ENCODE measurements at places on chromosomes 3 and 15.

DNA sequence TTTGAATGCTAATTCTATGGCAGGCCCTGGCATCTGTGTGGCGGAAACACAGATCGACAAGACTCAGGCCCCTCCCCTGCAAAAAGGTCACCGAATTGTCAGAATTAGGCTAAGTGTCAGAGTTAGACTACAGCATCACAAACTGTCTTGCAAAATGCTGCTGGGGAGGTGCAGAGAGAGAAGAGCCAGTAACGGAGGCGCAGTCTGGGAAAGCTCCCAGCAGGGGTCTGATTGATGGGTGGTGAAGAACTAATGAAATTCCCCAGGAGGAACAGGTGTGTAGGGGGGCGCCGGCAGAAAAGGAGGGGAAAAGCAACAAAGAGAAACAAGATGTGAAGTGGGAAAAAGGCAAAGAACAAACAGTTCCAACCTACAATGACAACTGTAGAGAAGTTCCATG is 72.7 kb upstream of the TAMM41 start:
- peak; percentile 14 for DNase-seq

DNA sequence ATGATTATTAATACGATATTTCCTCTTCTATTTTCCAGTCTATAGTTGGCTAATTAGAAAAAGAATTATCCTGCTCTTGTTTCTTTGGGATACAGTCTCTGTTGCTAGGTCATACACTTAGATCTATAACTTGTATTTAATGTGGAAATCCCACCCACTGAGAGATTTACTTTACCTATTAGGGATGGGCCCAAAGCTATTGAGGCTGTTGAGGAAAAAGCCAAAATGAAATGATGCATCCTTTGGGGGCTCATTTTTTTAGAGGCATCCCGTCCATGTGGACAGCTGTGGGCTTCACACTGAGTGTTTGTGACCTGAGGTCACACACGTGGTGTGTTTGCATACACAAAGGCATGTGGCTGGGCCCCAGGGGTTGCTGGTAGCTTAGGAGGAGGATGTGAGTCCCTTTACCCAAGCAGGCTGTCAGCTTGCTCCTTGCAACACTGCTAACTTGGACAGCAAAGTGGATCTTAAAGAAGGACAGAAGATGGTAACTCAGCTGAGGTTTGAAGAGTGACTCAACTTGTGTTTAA is 477.4 kb downstream of the AGBL1 start:
- no peak for DNase-seq

GRCh38 chr3:100289339-100289738 is 28.5 kb downstream of the TBC1D23 start:
- DNase-seq, result no peak

- DNase-seq, result no peak
Measured at GRCh38 chr3:153919773-153920172, 201.4 kb upstream of the ARHGEF26 start.

DNA sequence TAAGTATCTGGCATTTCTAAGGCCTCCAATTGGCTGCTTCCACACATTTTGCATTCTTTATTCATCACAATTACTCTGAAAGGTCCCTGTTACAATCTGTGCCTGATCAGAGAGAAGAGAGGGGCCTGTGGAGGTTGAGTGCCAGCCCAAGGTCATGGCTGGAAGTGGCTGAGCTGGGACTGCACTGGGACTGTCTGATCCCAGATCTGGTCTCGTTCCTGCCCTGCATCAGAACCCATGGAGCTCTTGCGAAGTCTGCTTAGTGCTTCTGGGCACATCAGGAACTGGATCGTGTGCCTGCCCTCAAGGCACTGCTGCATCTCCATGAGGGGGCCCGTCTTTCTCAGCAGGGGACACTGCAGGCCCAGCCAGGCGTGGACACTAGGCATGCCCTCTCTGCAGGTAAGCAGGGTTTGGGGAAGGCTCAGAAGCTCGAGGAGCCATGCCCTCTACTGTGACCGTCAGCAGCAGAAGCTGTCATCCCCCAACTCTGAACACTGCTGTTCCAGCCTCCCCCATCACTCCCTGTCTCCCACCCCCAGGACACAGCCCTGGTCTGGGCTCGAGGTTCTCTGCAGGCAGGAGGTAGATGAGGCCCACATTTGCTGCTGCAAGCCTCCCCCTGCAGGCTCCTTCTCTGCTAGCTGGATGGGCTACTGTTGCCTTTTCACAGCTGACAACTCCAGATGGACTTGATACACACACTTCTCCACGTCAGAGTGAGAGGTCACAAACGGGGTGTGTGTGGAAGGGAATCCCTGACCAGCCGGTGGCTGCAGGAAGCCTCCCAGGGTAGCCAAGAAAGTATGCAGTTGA is 96.5 kb upstream of the PRR23E start:
- no peak for DNase-seq

DNA sequence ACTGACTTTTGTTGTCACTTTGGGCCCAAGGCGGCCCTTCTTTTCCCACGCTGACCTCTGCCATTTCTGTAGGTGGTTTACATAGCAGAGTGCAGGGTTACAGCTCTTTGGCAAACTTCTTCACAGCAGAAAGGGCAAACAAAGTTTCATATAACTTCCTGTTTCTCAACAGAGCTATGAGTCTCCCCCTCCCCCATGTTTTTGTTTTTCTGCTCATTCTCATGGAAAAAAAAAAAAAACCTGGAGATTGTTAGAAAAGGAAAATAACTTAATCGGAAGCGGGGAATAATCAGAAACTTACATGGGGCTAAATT is 342.0 kb upstream of the NR2F2 start:
- no peak for DNase-seq
